ENCODE measurements at places on chromosomes 2 and 18.
A peak's percentile ranks its signal among the peaks of the same experiment; 100 is the strongest.

DNA sequence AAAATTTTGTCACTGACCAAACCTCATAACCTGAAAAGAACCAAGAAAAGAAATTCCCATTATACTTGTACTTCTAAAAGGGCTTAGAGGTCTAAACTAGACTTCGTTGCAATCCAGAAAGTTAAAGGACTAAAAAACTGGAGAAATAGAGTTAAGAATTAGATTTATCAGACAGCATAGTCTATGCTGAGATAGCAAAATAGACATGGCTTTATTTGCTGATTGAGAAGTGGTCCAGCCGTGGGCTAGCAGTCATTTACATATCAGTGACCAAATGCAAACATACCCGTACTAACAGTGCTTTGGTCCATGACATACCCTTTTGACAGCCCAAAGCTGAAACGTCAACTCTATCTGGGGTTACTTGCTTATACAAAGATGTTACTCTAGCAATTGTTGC, 223.5 kb downstream of the AGPS start:
- DNase-seq, result no peak

- DNase-seq, result peak; percentile 55
These were observed 28.7 kb downstream of the GAD1 start for GRCh38 chr2:170845343-170845742.

- DNase-seq, result no peak
These were observed 208.7 kb downstream of the CLIP4 start for GRCh38 chr2:29323961-29324360.

DNA sequence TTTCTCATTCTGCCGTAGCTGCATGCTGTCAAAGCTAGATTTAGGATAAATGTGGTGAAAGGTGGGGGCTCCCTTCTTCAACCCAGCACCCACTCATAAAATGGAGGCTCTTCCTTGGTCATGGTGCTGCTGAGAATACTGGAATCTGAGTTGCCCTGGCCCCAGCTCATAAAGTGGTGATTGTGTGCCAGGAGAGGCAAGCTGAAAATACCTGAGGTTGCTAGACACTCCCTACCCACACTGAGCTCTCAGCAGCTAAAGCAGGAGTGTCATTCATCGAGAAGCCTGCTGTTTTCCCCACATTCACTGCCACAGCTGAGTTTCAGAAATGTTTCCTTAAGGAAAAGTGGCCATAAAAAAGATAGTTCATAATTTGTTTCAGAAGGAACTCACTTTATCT, 297.1 kb upstream of the RBMS1 start:
- DNase-seq, result no peak

DNA sequence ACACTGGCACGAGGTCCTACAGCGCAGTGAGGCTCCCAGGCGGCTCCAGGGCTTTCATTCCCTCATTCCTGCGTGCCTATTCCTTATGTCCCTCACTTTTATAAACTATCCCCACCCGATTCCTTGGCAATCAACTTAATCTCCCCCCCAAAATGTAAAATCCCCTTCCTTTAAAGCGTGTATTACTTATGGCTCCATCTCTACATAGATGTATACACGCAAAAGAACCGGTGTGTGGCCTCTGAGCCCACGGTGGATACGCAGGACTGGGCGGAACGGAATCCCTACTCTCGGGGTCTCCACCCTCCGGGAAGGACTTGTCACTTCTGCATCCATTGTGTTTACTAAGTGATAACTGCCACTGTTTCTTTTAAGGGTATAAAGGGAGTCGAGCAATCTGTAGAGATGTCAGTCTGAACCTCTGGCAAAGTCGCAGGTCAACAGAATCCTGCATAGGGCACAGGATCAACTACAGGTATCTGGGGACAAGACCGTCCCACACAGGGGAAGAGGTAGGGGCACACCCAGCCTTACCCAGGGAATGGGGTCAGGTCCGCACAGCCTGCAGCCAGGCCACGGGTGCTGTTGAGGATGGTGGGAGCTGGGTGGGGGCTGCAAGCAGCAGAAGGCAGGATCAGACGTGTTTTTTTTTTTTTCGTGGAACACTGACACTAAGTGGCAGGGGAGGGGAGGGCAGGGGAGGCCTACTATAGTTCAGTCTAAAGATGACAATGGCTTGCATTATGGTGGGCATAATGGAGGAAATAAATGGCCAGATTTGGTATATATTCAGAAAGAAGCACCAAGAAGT, 42.1 kb downstream of the HDLBP start:
- DNase-seq, result peak; percentile 20

- no peak for DNase-seq
These were observed 96.4 kb upstream of the NOL4 start for GRCh38 chr18:34321066-34321465.

GRCh38 chr2:182914852-182915251, 48.4 kb upstream of the FRZB start:
- no peak for DNase-seq

GRCh38 chr2:96622544-96622943, 15.6 kb downstream of the KANSL3 start:
- DNase-seq, result peak; percentile 58

GRCh38 chr2:97740590-97741182, 27.3 kb downstream of the ZAP70 start:
- peak; percentile 91 for DNase-seq

- DNase-seq, result no peak
These were observed 305.8 kb downstream of the TSN start for GRCh38 chr2:122061206-122061605.

GRCh38 chr2:157336137-157337010, 10.8 kb upstream of the ERMN start:
- DNase-seq, result peak; percentile 28

GRCh38 chr2:183224948-183225347, 100.7 kb downstream of the NUP35 start:
- no peak for DNase-seq
